ENCODE measurements at places on chromosomes 1 and 21.

GRCh38 chr1:102732927-102733326, 375.4 kb downstream of the COL11A1 start:
- DNase-seq = no peak

DNA sequence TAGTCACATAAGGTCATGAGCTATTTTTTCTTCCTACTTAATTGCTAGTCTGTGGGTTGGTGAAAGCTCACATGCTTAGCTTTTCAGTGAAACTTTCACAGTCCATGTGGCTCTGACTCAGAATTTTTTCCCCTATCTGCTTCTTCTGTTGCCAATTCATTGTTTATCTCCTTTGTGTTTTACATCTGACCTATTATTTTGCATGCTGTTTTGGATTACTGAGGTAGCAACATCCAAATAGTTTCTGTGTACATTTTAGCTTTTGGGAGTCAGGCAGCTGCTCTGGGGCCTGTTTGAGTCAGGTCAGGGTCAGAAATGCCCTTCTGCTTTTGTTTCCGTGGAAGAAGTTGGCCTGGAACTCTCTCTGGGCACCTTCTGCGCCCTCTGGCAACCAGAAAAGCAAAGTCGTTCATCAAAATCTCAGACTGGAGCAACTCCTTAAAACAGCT, 40.0 kb downstream of the ROR1 start:
- DNase-seq = no peak

DNA sequence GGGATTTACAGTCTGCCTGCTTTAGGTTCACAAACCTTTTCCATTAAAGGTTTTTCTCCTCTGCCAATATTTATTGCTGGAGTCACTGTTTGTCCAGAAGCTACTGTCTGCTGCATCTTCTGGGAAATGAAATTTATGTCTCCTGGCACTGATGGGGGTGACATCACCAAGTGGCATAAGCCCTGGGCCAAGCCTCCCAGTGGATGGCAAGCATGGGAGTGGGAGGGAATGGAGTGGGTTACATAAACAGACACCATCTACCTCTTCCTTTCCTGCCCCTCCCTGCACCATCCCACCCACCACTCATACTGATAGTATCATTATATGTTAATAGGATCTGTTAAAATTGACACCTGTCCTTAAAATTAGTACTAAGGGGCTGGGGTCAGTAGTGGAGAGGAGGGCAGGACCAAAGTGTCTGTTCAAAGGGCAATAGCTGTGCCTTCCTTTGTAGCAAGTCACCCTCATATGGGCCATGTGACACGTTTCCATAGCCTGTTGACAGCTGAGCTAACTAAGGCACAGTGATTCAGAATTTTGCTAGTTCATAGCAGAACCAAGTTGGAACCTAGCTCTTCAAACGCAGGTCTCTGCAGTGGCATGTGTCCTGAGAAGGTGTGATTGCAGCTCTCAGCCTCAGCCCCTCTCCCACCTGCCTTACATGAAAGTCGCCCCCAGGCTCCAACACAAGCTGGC, 71.0 kb downstream of the MAB21L3 start:
- no peak for DNase-seq

- DNase-seq = no peak
These were observed 16.9 kb downstream of the NPHP4 start for GRCh38 chr1:5975133-5975880.

Measured in GM12864 (cell line).